NCI-H1436 treated with DMSO at 0.1 percent for 48 hours (cell line): ENCODE measurements at places on chromosomes 6 and 20.

GRCh38 chr6:2266841-2267240, 21.4 kb upstream of the GMDS start:
- DNase-seq, result no peak

DNA sequence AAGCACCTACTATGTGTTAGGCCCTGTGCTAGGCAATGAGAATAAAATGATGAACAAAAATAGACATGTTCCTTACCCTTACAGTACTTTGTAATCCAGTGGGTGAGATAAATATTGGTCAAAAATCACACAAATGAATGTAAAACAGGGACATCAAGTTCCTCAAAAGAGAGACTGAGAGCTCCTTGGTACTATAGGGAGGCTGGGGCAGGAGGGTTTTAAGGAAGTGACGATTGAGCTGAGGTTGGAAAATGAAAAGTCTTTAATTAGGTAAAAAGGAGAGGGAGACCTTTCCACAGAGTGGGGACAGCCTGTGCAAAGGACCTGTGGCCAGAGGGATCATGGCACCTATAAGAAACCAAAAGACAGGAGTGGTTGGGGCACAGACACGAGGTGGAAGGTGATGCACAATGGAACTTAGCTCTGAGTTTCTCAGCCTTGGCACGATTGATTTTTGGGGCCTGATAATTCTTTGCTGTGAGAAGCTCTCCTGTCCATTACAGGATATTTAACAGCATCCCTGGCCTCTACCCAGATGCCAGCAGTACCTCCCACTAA, 140.3 kb downstream of the CEP57L1 start:
- no peak for DNase-seq

GRCh38 chr20:9038791-9039535, 29.9 kb upstream of the PLCB4 start:
- no peak for DNase-seq

DNA sequence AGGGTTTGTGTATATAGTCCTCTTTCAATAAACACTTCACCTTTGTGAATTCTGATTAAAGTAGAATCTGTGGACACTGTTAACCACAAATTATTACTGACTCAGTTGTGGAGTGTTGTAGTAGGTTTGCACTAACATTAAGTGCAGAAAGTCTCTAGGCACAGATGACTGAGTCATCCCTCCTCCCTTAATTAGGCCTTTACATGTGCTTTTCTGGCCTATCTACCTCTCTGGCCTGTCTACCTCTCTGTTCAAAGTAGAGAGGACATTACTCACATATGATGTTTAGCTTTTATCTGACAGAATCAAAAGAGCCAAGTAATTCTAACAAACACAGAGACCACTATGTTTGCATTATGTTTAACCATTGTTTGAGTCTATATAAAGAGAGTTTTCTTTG, 783.0 kb downstream of the TENT5A start:
- no peak for DNase-seq

GRCh38 chr6:21947731-21948386, 349.0 kb downstream of the PRL start:
- DNase-seq, result no peak

DNA sequence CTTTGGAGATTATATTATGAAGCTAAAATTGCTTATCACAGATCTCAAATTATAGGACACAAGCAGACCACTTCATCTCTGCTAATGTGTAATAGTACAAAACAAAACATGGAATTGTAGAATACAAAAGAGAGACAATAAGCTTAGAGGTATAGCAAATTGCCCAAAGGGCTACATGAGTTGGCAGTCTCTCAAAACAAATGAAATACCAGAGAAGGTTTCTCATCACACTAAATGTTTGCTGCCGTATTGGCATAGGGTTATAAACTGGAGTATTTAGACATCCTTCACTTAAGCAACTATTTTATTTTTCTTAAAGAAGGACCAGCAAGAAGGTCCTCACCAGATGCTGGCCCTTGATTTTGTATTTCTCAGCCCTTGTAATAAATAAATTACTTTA, 5.9 kb upstream of the EYA4 start:
- no peak for DNase-seq

DNA sequence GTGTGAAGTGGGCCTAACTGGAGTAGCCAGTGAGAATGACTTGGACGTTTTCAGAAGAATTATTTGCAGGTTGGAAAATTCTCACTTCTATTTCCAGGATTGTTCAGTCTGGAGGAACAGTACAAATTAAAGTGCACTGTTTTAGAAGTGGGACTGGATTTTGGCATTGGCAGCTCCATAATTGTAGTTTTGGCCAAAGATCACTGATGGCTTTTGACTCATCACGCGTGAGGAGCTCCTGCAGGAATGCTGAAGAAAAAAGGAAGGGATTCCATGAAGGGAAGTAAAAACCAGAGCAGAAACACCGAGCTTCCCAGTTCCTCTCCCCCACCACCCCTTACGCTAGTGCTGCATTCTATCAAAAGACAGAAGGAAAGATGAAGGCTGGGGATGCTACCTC, 103.5 kb downstream of the JARID2 start:
- DNase-seq, result no peak

DNA sequence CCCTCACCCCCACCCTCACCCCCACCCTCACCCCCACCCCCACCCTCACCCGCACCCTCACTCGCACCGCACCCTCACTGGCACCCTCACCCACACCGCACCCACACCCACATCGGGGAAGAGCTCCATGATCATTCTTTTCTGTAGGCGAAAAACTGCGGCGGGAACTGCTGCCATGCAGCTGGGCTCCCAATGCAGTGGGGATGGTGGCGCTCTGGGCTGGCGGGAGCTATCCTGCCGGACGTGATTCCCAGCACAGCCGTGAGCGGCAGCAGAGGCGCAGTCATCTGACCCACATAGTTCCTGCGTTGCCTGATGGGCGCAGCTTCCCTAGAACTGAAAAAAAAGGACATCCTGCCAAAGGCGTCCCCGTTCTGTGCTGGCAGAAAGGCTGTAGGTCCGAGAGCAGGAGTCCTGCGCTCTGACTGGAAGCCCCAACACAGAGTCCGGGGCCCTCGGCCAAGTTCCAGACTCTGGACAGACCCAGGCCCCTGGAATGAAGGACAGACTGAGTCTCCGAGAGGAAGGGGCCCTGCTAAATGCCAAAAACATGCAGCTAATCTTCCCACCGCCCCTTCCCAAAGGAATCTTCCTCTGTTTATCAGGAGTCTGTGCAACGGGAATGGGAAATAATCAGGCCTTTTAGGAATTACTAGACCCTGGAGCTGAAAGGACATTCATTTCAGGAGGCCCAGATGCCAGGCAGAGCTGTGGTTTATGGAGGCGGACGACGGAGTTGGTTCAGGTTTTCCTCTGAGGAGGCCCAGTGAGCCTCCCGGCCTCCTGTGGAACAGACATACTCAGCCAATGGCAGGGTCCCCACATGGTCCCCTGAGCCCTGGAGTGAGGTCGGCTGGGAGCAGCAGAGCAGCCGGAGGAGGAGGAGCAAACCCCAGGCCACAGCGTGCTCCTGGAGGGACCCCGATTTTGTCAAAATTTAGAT, 14.1 kb upstream of the TCFL5 start:
- no peak for DNase-seq
